NCI-H2171 (cell line): ENCODE measurements at places on chromosomes 12 and 14.

GRCh38 chr14:75563931-75564330 lies 14.5 kb upstream of the FLVCR2 start:
- DNase-seq, result peak; percentile 30

- no peak for DNase-seq
Observed at GRCh38 chr12:49763006-49763591, 21.7 kb downstream of the TMBIM6 start.

GRCh38 chr12:3821441-3821840 lies 51.8 kb downstream of the PARP11 start:
- no peak for DNase-seq

- DNase-seq, result peak; percentile 18
Observed at GRCh38 chr12:76820888-76821482, 57.1 kb downstream of the ZDHHC17 start.

GRCh38 chr12:6140651-6141447 lies 16.4 kb upstream of the VWF start:
- DNase-seq, result no peak

DNA sequence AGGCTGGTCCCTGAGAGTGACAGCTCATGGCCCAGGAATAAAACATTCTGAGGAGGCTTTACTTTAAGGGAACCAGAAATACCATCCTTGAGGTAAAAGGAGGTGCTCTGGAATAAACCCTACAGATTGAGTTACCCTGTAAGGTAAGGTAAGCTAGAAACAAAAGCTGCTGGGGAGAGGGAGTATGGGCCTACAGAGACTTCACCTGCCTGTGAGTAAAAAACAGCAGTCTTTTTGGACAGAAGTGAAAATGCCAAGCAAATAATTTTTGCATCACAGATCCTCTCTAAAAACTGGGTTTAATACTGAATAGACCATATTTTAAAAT lies 41.2 kb downstream of the CORO1C start:
- no peak for DNase-seq

- no peak for DNase-seq
Observed at GRCh38 chr12:25151476-25151875, 43.5 kb downstream of the DNAI7 start.

DNA sequence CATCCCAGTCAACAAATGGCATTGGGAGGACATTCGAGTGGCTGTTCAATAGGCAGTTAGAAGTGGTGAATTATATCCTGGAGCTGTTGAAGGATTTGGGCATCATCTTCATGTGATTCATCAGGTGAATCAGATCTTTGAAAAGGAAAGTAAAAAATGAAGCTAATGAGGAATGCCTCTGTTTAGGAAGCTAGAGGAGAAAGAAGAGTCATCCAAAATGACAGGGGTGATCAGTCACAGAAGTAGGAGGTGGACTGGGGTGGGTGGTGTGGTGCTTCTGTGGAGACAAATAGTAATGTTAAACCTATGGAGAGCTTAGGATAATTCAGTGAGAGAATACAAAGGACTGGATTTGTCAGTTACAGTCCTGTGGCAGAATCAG lies 32.7 kb downstream of the DIP2B start:
- DNase-seq, result no peak

GRCh38 chr12:13817131-13817530 lies 164.3 kb downstream of the GRIN2B start:
- no peak for DNase-seq

- DNase-seq, result no peak
Observed at GRCh38 chr12:62761658-62762057, 173.3 kb downstream of the PPM1H start.

DNA sequence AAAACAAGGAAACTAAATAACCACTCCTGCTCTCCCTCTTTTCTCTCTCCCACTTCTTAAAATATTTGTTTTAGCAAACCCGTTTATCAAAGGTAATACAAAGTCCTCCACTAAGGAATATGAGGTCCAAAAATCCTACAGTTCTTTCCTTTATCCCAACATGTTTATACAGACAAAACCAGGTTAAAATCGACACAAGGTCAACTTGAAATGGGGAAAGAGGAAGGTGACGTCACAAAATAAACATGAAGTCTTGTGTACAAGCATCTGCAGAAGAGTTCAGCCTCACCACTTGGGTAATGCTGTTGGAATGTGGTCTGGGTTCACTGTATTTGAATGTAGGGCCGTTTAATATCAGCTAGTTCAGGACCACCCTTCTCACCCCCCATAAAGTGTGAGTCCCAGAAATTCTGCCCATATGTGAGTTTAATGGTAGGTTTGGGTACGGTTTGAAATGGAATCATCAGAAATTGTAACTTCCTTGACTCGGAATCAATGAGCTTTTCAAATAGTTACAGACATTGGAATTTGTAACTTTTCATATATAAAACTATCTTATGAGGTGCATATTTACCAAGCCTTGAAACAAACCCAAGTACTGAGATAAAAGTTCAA lies 120.0 kb upstream of the SLC38A2 start:
- no peak for DNase-seq

DNA sequence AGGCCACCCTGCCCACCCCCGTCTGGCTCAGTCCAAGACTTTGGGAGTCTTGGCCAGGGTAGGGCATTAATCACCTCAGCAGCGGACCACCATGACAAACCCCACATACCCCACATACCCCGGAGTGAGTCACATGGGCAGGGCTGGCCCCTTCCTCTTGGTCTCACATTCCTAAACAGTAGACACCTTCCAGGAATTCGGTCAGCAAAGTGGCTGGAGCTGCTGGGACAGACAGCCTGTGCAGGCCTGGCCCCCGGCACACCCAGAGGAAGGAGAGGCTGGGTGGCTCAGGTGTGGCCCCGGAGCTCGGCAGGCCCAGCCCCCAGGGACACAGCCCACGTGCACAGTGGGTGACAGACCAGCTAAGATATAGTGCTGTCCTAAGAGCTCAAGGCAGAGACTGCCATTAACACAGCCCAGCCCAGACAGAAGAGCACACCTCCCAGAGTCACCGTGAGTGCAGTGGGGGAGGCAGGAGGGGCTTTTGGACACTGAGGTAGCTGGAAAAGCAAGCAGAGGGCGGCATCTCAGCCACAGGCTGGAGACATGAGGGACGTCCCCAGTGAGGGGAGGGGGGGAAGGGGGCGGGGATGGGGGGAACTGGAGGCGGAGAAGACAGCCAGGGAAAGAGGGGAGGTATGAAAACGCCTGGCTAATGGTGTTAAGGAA lies 24.0 kb downstream of the CCDC85C start:
- DNase-seq, result no peak

DNA sequence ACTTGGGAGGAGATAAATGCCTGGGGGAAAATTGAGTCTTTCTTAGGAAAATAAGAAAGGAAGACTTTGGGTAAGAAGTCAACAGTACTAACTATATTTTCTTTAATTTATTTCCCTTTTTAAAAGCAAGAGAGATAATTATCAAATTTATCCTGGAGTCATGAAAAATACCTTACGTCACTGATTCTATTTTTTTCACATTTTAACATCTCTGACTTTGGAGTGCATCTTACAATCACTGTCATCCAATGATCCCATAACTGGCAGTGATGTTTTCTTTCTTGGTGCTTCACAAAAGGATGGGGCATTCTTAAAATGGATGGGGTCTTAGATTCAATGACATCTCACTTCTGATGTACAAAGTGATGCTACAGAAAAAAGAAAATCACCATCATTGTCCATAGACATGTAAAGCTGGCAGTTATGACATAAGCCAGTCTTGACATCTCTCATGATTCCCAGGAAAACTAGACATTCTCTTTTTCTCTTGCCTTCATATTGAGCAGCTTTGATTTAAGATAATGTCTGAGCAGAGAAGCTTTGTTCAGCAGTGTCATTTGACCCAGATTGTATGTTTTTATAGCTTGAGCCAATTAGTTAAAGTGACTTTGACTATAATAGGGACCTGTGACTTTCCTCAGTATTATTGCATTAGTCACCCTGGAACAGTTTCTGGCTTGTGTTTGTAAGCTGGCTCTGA lies 236.2 kb downstream of the EGLN3 start:
- DNase-seq, result no peak

- DNase-seq, result no peak
Observed at GRCh38 chr14:72638021-72638420, 255.9 kb downstream of the DPF3 start.

GRCh38 chr12:23084236-23084995 lies 459.4 kb downstream of the ETNK1 start:
- DNase-seq, result peak; percentile 88

DNA sequence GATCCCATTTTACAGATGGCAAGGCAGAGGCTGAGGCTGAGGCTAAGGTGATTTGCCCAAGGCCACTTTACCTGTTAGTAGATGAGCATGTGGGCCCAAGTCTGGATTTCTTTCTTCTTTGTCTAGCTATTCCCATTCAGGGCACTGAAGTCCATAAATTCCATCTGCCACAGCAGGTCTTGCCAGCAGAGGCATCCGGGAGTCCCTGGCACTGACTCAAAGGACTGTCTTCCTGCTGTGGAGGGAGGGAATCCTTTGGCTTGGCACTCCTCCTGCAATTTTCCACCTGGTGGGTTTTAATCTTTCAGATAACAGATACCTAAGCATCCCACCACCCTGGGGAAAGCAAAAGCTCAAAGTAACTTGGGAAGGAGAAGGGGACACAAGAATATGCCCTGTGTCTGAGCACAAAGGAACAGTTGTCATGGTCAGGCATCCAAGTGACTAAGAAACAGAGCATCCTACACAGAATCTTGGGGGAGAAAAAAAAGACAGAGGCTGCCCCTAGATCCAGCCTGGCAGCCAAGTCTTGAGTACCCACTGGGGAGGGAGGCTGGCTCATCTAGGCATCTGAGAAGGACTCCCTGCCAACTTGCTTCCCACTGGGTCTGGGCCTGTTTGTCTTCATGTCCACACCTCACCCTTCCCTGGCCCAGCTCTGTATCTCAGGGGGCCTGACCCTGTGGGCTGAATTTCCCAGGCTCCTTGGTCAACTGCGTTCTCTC lies 35.6 kb upstream of the CMKLR1 start:
- peak; percentile 74 for DNase-seq

DNA sequence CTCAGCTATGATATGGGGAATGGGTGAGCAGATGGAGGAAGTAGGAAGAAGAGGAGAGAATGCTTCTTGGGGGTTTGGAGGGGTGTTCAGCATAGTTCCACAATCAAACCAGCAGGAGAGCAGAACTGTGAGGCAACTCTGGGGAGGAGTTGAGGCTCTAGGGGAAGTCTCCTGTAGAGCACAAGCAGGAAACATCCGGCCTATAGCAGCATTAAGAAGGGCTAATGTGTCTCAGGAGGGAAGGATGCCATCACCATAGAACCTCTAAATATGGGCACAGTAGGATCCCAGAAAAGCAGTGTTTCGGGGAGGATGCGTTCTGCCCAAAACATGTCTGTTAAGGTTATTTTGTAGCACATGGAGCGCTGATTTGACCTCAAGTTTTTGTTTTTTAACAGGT lies 8.4 kb upstream of the SALL2 start:
- no peak for DNase-seq

DNA sequence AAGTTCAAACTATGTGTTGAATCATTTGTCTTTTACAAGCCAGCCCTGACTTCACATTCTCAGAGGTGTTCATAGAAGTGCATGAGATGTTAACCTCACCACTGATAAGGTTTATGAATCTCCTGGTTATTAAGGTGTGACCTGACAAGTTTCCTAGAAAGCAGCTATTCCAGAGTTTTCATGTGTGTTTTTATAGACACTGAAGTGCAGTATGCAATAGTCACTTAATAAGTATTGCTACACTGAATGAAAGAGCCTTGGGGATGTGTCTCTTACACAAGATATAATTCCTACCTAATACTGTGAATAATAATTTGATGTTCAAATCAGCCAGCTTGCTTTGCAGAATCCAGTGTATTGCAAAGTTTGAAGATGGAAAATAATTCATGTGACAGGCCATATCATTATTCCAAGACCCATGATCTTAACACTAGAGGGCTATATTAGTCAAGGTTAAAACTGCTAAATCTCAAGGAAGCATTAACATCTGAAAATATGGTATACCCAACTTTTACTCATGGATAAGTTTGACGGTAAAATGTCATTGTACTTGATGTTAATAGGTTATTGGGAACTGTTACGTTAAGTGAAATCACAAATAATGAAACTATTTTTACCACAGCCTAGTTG lies 13.0 kb downstream of the SLC25A3 start:
- DNase-seq, result no peak

DNA sequence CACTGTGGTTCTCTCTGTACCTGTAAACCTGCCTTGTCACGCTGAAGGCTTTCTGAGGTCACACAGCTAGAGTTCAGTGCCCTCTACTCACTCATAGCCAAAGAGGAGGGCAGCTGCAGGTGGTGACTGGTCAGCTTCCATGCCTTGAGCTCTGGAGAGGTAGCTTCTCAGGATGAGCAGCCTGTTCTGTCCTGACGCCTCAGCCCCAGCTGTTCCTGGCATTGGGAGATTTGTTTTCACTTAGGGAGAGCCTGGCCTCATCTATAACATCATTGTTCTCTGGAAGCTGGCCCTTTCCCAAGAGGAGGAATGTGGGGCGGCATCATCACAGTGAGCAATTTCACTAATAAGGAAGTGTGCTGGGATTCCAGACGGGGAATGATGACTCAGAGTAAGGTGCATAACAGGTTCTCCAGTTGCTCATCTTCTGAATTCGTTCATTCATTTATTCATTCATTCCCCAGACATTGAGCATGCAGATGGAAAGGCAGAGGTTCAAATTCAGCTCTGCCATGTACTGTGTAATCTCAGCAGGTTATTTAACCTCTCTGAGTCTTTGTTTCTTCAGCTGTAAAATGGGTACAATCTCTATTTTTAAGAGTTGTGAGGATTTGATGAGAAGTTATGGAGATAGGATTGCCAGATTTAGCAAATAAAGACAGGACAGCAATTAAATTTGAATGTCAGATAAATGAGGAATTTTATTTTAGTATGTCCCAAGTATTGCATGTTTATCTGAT lies 255.8 kb upstream of the CRY1 start:
- peak; percentile 60 for DNase-seq

DNA sequence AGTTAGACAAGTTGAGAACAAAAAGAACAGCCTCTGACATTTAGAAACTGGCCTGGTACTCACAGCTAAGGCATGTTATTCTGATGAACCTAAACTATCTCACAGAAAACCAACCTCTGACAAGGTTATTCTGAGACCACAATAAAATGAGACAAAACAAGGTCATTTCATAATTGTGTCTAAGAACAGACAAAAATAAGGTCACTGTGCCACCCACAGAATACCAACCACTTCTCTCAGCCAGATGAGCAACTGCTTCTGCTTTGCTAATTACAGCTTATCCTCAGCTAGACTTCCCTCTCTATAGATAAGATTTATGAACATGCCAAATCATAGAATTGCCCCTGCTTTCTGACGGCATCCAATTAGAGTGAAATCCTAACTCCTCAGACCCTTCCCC lies 52.2 kb upstream of the CRACR2A start:
- DNase-seq, result no peak

GRCh38 chr12:52754135-52754534 lies 23.0 kb downstream of the KRT76 start:
- DNase-seq, result no peak

GRCh38 chr12:127717278-127717677 lies 549.7 kb upstream of the TMEM132C start:
- DNase-seq, result no peak

- DNase-seq, result no peak
Observed at GRCh38 chr12:4899364-4899763, 10.3 kb upstream of the KCNA1 start.

GRCh38 chr12:3040026-3040656 lies 37.0 kb upstream of the TSPAN9 start:
- no peak for DNase-seq

- no peak for DNase-seq
Observed at GRCh38 chr14:49977126-49977841, 84.4 kb downstream of the ARF6 start.

- no peak for DNase-seq
Observed at GRCh38 chr14:101230851-101231550, 327.5 kb upstream of the RTL1 start.
